ENCODE measurements at places on chromosomes 7 and 10. TPM values are rescaled to one million over a fixed set of nuclear protein-coding genes. Genes with fewer than 3 reads are reported as not detected.

DNA sequence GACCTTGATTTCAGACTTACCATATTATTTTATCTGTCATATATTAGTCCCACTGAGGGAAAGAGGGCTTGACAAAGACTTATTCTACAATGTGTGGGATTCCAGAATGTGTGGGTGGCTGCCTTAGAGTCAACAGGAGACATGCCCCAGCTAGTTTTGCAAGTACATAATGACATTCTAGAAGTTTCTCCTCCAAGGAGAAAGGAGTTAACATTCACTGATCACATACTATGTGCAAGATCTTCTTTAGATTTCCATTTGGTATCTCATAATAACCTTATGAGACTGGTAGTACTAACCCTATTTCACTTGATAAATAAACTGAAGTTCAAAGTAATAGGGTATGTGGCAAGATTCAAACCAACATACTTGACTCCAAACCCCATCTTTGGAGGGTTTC, 25.2 kb downstream of the IRF5 start:
- DNase-seq = no peak

GRCh38 chr7:74057216-74057925, 26.2 kb upstream of the LIMK1 start:
- no peak for DNase-seq

- no peak for DNase-seq
Measured at GRCh38 chr10:59470570-59470969, 108.2 kb upstream of the FAM13C start.

DNA sequence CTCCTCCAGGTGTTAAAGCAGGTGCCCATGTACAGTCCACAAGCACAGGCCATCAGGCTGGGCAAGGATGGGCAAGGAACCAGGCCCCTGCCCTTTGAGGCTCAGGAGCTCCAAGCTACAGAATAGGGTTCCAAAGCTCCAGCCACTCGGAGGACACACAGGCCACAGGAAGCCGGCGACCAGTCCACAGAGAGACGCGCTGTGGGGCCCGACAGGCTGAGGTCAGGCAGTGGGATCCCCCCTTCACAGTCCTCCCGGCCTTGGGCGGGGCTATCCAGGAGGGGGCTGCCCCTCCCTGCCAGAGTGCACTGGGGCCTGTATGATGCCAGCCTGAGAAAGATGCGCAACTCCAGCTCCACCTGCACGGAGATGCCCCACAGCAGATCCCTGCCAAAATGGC, 34.0 kb downstream of the MAD1L1 start:
- no peak for DNase-seq

DNA sequence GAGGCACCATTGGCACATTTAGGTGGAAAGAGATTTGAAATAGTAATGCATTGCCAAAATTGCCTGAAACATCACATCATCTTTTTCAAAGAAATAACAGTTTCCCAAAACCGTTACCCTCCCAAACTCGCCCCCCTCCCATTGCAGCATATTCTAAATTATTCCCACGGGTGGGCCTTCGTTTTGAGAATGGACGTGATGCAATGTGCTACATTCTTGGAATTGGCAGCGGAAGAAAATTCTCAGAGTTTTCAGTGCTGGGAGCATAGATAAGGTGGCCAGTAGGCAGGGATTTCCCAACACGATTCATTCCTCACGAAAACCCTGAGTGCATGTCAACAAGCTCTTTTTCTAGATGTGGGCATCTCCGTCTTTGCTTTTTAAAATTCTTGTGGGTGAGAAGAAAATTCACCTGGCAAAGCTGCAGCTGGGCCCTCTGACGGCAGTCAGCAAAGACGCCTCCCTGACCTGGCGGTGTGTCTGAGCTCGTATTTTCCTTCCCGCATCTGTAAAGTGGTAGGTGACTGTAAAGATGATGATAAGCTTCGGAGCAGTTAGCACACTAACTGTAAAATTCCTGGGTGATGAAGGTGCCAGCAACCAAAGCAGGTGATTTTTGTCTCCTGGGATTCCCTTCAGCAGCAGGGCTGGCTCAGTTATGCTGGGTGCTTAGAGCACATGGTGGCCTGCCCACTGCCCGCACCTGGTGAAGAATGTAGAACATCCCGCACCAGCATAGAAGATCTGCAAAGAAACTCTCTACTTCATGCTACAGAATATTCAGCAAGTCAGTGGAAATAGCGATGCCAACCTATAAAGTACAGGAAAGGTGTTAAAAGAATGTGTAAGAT, 141.9 kb upstream of the KLF6 start:
- no peak for DNase-seq

DNA sequence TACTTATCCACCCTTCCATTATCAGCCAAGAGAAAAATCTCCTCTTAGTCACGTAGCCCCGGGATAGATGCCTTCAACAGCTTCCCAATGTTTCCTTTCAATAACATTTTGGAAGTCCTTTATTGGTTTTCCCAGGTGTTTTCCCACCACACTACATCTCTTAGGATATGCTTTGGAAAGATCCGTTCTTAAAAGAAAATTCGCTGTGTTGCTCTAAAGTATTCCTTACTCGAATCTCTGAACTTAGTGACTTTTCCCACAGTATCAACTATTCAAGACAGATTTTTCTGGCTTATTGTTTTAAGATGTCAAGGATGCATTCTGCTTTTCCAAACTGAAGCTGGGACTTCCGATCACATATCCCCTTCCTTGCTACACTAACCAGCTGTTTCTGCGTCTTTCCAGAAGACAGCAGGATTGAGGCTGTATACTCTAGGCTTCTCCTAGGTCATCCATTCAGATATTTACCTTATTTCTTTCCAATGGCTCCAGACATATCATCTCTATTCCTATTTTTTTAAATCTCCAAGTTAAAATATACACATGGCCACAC, 36.5 kb upstream of the SVIL start:
- DNase-seq = no peak

DNA sequence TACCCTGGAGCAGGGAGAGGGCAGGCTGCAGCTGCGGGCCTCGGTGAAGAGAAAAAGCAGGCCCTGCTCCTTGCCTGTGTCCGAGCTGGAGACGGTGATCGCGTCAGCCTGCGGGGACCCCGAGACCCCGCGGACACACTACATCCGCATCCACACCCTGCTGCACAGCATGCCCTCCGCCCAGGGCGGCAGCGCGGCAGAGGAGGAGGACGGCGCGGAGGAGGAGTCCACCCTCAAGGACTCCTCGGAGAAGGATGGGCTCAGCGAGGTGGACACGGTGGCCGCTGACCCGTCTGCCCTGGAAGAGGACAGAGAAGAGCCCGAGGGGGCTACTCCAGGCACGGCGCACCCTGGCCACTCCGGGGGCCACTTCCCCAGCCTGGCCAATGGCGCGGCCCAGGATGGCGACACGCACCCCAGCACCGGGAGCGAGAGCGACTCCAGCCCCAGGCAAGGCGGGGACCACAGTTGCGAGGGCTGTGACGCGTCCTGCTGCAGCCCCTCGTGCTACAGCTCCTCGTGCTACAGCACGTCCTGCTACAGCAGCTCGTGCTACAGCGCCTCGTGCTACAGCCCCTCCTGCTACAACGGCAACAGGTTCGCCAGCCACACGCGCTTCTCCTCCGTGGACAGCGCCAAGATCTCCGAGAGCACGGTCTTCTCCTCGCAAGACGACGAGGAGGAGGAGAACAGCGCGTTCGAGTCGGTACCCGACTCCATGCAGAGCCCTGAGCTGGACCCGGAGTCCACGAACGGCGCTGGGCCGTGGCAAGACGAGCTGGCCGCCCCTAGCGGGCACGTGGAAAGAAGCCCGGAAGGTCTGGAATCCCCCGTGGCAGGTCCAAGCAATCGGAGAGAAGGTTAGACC, 138.0 kb upstream of the STK17A start:
- no peak for DNase-seq

GRCh38 chr10:78763651-78764395, 304.9 kb upstream of the ZMIZ1 start:
- DNase-seq = peak; percentile 75

DNA sequence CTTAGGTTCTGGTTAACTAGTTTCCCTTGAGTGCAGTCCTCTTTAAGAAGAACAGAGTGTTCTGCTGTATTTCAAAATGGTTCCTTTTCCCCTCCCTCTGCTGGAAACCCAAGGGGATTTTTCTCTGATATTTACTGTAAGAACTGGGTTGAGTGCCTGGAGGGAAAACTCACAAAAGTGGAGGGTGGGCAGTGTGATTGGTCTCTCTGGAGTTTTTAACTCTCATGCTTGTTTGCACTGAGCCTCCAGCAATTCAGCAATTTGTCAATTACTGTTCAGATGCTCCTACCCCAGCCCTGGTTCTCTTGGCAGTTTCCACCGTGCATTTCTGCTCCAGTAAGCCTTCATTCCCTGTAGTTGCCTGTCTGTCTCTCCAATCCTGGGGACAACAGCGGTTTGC, 273.4 kb upstream of the SORCS1 start:
- DNase-seq = no peak

GRCh38 chr7:113519472-113519871, 399.3 kb downstream of the PPP1R3A start:
- DNase-seq = no peak

DNA sequence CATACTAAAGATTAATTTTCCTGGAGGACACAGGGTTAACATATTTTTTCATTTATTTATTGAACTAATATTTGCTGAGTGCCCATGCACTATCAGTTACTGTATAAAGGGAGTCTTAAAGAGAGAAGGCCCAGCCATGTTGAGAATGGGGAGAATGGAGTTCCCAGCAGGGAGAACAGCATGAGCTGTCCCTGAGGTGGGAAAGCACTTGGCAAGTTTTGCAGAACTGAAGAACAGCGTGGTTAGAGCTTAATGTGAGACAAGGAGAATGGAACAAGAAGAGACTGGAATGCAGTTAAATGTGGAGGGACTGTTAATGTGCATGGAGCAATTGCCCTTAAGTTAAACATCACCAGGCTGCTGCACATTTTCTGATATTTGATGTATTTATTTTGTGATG, 435.4 kb downstream of the SUGCT start:
- DNase-seq = no peak

The ACBD7 gene
- total RNA-seq = 5.5 TPM

Data from activated T-cell treated with anti-CD3 and anti-CD28 coated beads, Interleukin-2, amount 50 U/mL, for 72 hours (primary cell).